HS-5 (cell line): ENCODE measurements at places on chromosomes 1 and 21.

GRCh38 chr1:169586067-169586394, 250 bp downstream of the F5 start:
- no peak for DNase-seq

DNA sequence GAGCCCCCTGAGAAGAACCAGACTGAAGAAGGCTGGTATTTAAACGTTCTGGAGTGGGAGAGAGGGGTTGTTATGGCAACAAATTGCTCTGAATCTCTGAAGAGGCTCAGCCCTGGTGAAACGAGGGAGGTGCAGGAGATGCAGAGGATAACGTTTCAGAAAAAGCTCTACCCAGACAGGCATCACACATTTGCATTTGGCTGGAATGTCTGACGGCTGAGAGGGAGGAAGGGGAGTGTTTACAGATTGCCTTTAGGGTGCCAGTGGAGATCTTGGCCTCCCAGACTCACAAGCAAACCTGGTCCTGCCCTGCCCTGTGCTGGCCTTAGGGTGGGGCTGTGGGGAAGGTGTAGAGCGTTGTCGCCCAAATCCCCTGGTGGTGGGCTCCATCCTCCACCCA, 169.0 kb upstream of the AJAP1 start:
- DNase-seq: no peak

GRCh38 chr21:27515676-27516075, 548.8 kb upstream of the ADAMTS5 start:
- DNase-seq: no peak

- no peak for DNase-seq
Observed at GRCh38 chr1:236284291-236284721, 2.5 kb upstream of the ERO1B start.

DNA sequence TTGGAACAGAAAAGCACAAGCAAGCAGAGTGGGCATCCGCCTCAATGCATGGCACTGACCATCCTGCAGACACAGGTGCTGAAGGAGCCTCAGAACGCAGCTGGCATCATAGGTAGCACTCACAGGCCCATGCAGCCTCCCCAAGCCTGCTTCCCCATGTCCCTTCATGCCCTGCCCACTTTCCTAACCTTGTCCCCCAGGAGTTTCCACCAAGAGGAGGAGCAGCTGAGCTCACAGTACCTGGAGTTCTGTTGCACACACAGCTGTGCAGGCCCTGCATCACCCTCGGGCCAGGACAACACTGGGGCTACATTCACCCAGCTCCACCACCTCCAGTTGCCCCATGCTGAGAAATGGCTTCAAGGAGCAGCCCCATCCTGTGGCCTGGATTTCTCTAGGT, 83.4 kb downstream of the SETD4 start:
- no peak for DNase-seq

DNA sequence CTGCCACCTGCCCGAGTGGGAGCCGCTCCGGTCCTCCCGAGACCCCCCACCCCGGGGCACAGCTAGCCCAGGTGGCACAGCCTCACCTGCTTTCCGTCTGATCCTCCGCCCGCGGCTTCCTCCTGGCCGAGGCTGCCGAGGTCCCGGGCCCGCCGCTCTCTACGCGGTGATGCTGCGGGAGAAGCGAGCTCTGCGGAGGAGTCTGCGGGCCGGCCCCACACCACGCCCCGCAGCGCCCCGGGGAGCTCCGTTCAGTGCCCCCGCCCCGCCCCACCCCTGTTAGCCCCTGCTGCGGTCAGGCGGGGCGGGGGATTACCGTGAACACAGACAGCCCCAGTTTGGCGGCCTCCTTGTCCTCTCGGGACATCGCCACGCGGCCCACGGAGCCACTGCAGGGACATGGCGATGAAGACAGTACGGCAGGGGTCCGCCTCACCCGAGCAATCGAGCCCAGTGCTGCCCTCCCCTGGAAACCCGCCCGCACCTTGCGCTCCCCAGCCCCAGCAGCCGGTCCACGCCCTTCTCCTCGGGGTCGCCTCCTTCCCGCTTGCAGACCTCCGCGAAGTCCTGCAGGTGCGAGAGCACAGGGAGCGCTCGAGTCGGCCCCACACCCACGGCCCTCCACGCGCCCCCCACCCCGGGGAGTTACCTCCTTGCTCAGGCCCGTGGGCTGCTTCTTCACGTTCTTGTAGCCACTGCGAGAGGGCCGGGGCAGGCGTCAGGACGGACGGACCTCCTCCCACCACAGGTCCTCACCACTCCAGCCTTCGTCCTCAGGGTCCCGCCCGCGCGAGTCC, 933 bp downstream of the C1orf35 start:
- no peak for DNase-seq

GRCh38 chr1:117054068-117054467, 6.1 kb upstream of the TTF2 start:
- DNase-seq: no peak

- no peak for DNase-seq
Observed at GRCh38 chr21:42669041-42669440, 15.6 kb downstream of the PDE9A start.

GRCh38 chr1:182062223-182062622, 711 bp upstream of the ZNF648 start:
- no peak for DNase-seq

DNA sequence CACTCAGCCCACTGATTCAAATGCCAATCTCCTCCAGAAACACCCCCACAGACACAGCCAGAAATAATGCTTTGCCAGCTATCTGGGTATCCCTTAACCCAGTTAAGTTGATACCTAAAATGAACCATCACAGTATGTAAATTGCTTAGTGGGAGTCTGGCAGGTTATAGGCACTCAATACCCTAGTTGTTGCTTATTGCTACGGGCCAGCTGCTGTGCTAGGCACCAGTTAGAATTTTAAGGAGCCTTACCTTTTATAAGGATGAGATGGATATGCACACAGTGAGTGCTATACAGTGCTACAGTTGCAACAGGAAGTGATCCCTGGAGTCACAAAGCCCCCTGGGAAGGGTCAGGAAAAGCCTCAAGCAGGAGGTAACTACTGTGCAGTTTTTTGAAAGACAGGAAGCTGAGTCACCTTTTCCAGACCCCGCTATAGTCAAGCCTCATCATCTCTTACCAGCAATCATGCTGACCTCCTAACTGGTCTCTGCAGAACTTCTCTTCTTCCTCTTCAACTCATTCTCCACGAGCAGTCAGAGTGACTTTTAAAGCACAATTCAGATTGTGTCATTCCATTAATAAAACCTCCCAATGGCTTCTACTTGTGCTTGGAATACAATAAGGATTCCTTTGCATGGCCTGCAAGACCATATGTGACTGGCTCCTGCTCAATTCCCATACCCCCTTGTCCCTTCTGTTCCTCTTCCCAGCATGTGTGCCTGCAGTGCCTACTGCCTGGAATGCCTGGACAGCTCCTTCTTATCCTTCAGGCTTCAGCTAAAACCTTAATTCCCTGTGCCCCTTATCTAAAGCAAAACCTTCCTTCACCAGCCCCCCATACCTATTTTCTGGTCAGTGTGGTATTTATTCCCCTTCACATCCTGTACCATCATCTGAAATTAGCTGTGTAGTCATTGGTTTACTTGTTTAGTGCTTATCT, 10.4 kb upstream of the TLR5 start:
- DNase-seq: peak; percentile 24

DNA sequence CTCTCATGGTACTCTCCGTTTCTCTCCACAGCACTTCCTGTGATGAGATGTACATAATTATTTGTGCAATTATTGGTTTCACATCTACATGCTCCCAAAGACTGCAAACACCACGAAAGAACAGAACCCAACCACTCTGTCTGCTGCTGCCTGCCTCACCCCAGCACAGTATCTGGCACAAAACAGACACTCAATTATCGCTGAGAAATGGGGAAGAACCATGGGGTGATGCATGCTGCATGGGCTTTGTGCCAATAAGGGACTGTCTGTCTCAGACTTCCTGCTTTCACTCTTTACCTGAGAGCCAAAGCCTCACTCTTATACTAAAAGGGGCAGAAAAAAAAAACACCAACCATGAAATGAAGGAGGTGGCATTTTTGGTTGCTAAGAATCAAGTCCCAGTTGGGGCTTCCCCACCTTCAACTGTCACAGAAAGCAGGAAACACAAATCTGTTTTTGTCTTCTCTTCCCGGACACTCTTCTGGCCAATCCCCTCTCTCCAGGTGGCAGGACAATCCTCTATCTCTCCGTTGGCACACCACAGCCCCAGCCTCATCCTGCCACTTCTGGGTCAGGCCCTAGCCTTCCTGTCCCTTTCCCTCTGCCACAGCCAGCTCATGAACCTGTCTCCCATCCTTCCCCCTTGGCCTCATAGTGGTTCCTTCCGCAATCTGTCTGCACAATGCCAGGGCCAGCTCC, 82.0 kb downstream of the TGFBR3 start:
- no peak for DNase-seq

DNA sequence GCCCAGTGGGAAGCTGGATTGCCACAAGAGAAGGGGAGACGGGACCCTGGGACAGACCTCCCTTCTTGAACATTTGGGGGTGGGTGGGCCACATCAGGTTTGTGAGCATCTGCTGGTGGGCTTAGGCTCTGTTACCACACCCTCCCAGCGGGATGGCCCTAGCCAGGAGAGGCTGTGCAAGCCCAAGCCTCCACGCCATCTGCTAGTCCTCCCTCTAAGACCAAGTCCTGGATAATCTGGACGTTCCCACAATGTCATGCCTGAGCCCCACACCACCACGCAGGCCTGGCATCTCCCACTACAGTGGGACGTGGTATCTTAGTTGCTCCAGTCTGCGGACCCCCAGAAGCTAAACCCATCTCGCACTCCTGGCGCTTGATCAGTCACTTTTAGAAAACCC, 3.7 kb upstream of the IBA57 start:
- DNase-seq: no peak

DNA sequence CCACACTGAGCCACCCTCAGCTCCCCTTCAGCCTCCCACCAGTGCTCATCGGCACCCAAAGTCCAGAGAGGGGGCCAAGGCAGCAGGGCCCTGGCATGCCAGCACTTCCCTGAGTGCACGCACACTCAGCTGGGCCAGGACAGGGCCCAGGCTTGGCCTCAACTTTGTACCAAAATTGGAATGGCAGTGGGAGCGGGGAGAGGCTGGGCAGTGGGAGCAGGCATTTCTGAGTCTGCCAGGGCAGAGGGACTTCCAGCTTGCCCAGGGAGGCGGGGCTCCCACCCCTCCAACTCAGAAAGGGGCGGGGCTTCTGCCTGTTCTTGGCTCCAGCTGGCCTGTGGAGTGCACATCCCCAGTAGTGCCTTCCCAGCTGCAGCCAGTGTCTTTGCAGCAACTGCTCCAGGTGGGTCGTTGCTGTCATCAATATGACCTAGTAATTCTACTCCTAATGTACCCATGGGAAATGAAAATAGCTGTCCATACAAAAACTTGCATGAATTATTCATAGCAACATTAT, 10.3 kb upstream of the SNX7 start:
- DNase-seq: no peak

GRCh38 chr1:7515175-7515574, 255.9 kb upstream of the VAMP3 start:
- no peak for DNase-seq

GRCh38 chr21:38950435-38951094, 144.8 kb downstream of the ETS2 start:
- DNase-seq: peak; percentile 51

DNA sequence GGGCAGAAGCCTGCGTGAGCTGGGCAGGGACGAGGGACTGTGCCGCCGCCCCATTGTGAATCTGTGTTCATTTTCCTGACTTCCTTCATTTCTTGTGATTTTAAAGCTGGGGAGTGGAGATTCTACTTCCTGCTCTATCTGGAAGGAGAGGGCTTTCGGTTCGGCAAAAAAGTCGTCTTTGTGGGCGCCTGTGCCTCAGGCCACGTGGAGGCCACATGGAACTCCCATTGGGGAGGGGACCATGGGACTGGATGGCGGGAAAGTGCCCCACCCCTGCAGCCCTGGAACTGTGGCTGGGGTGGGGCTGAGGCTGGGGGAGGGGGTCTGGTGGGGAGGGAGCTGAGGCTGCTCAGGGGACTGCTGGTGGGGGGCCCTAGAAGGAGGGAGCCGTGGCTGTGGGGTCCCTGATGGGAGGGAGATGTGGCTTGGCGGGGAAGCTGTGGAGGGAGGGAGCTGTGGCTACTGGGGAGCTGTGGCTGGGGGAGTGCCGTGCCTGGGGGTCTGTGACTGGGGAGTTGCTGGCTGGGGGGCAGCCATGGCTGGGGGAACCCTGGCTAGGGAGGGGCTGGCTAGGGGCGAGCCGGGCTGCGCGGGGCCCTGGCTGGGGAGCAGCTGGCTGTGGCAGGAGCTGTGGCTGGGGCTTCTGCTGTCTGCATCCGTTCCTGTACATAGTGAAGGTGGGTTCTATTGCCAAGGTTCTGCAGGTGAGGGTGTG, 31.5 kb downstream of the COL18A1 start:
- no peak for DNase-seq

DNA sequence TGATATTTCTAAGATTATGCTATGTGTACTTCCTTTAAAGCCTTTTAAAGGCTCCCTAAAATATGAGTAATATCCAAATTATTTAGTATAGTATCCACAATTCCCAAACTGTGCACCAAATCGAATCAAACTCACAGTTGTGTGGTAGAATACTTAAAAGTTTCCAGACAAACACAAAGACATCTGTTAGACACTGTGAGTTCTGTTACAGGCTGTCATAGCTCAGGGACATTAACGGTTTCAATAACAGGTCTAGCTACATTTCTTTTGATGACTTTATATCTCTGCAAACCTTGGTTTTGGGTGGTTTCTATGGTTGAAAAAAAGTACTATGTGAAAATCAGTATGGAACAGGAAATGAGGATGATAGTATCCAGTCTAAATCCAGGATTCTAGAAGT, 36.9 kb upstream of the NEK7 start:
- no peak for DNase-seq

DNA sequence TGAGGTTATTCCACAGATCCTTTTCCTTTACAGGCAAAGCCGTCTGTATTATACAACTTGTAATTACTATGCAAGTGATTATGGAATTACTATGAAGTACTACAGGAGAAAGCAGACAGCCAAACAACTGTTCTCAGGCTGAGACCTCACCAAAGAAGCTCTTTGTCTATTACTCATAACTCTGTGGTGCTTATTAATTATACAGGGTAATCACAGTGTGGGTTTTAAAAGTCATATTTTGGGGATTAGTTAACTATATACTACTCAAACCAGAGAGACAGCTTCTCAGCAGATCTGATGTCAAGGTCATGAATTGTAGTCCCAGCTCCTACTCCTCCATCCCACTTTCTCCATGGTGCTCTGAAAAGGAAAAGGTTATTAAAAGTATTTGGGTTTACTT, 49.6 kb downstream of the CTTNBP2NL start:
- DNase-seq: no peak

- no peak for DNase-seq
Observed at GRCh38 chr1:41533731-41534080, 49.2 kb upstream of the EDN2 start.

GRCh38 chr1:92730476-92730875, 54.4 kb downstream of the EVI5 start:
- DNase-seq: no peak

- no peak for DNase-seq
Observed at GRCh38 chr1:184759112-184759511, 4.5 kb upstream of the EDEM3 start.

- DNase-seq: no peak
Observed at GRCh38 chr1:222326006-222326709, 221.7 kb downstream of the HHIPL2 start.

GRCh38 chr1:99447721-99448120, 183.4 kb downstream of the PLPPR4 start:
- DNase-seq: no peak

GRCh38 chr1:113941245-113941559, 12.1 kb downstream of the HIPK1 start:
- DNase-seq: no peak
